ENCODE measurements at places on chromosomes 5 and 9.
A peak's percentile ranks its signal among the peaks of the same experiment; 100 is the strongest.

DNA sequence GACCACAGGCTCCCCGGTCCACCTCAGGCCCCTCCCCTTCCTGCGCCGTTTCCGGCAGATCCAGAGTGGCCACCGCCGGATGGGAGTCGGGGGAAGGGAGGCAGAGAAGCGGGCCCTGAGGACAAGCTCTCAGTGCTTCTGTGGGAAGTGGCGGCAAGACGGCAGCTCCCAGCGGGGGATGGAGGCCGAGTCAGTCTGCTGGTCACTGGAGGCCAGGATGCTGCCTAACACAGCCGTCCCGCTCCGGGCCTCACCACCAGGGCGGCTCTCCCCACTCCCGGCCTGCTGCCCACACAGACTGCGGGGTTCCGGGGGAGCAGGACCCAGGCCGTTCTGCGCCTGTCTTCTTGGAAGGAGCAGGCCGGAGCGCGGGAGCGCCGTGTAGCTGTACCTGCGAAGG, 31.4 kb downstream of the FXN start:
- DNase-seq, result no peak

DNA sequence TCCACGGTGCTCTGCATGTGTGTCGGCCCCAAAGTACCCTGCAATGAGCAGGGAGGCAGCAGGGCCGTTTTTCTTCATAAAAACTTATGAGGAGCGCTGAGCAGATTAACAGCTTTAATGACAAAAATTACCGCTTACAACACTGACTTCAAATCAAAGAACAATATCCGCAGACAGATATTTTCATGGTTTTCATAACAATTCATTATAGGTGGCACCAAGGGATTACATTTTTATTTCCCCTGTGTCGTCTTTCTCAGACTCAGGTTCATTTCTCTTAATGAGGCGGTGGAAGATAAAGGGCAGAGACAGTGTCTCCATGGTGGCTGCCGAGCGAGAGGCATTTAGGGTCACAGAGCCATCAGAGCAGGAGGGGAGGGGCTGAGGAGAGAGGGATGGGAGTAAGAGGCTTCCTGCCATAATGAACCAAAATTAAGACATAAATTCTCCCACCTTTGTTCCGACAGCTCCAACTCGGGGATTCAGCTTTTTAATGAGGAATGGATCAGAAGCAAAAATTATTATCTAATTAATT, 240.7 kb upstream of the CLINT1 start:
- no peak for DNase-seq

GRCh38 chr9:93572636-93573515, 3.5 kb upstream of the PHF2 start:
- no peak for DNase-seq

DNA sequence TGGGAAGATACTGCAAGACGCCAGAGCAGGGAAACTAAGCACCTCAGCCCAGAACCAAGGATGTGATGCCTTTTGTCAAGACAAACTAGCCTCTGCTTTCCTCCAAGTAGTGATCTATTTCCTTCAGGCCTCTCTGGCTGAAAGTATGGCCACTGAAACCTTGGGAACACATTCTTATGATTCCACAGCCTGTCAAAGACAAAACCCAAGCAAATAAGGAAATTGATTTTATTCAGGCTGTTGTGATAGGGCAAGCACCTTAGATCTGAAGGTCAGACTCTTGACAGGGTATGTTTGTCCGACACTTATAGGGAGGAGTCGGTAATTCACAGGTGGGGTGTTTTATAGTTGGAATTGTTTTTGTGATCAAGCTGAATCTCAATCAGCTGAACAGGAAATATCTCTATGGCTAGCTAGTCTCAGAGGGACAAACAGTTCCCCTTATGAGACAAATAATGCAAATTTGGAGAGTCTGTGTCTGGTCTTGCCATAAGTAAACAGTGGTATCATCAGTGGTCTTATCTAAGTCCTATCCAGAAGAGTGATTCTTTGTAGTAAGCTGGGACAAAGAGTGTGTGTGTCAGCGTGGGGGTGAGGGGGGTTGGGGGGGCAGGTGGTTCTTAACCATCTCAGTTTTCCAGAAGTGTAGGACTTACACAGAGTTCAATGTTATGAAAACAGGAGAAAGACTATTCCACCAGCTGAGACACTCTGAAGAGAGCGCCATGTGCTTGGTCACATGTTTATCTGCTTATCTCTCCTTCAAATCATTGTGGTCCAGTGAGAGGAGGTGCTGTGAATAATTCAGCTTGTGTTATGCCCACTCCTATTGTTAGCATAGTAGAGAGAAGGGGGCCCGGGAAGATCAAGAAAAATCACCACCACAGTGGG, 6.7 kb upstream of the ZCCHC10 start:
- no peak for DNase-seq

DNA sequence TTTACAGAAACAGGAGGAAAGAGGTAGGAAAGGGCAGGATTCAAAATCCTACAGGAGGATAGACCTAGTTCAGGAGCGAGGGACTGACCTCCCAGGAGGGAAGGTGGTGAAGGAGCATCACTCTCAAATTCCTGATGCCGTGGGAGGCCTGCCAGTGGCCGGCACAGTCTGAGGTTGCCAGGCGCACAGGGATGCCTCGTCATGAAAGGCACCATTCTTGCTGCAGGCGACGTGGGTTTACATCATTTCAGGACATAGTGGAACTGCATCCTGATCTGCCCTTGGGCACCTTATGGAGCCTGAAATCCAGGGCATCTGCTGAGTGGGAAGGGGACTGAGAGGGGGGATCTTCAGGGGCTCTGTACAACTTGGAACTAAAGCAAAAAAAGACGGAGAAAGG, 163.2 kb upstream of the S1PR3 start:
- no peak for DNase-seq

- peak; percentile 27 for DNase-seq
Observed at GRCh38 chr5:139413963-139414362, 10.1 kb upstream of the SPATA24 start.

DNA sequence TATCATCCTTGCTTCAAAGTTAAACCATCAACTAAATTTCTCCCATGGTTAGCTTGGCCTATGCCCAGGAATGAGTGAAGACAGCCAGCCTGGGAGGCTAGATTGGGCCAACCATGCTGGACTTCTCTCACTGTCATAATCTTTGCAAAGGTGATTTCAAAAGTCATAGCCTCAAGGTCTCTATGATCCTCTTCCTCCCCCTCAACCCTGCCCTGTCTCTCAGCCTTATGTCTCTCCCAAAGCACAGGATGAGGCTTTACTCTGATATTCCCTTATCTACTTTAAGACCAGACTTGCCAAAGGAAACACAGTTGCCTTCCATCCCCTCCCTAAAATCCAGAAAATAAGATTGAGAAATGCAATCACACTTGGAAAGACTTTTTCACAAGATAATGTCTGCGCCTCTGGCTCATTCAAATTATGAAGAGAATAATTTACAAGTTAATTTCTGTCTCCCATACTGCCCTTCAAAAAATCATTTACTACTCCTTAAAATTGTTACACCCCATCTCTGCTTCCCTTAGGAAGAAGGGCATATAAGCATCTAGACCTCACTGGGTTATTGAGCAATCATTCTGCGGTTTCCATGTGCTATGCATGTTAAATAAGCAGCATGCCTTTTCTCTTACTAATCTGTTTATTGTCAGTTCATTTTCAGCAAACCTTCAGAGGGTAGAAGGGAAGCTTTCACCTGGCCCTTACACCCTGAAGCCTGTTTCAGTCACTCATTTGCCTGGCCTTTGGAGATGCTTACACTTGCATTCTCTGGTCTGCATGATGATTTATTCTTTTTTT, 113.8 kb upstream of the ANKRD55 start:
- DNase-seq, result no peak

- DNase-seq, result no peak
Observed at GRCh38 chr9:14348123-14348372, 34.1 kb upstream of the NFIB start.

DNA sequence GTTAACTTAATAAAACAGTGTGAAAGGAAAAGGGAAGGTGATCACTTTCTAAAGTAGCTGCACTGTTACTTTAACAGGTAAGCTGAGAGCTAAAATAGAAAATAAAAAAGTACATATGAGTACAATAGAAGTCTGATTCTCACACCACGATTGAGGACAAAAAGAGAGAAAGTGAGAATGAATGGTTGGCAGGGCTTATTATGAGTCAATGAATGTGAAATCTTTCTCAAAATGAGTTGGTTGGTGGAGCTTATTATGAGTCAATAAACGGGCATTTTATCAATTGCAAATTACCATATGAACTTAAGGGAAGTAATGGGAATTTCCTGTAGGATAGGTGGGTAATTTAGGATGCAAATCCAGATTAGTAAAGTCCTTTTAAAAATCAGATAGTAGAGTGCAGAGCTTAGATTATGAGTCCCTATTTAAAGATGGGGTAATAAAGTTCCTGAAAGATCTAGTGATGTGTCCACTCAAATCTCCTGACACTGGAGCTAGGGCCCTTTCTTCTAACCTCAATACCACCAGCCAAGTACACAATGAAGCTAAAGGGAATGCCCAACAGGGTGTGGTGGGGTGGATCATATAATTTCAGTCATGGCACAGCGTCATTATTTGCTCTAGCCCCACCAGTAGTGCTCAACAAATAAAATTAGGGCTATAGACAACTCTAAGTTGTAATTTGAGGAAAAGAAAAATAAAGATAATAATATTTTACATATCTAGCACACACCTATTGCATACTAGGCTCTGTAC, 21.1 kb upstream of the TLR4 start:
- DNase-seq, result no peak

- no peak for DNase-seq
Observed at GRCh38 chr9:123725389-123725788, 204.5 kb downstream of the DENND1A start.

- DNase-seq, result no peak
Observed at GRCh38 chr9:93303258-93303771, 119.4 kb downstream of the WNK2 start.

- DNase-seq, result no peak
Observed at GRCh38 chr5:131640043-131640856, 5.2 kb upstream of the RAPGEF6 start.

GRCh38 chr9:70398145-70398556, 16.3 kb downstream of the KLF9 start:
- no peak for DNase-seq

DNA sequence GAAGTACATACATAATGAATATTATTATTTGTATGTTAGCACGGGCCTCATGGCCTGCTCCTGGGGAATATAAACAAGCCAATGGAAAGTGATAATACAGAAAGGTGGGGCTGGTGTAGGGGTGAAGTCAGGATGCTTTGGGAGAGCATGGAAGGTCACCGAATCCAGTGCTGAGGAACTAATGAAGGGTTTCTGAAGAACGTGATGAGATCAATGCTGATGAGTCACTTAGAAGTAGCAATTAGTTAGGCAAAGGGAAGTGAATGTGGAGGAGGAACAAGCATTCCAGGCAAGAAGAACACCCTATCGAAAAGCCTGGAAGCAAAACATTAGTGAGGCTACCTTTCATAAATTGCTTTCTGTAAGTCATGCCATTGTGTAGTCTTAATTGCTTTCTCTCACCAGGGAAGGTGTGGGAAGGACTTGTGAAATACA, 2.1 kb downstream of the ANXA1 start:
- DNase-seq, result no peak

DNA sequence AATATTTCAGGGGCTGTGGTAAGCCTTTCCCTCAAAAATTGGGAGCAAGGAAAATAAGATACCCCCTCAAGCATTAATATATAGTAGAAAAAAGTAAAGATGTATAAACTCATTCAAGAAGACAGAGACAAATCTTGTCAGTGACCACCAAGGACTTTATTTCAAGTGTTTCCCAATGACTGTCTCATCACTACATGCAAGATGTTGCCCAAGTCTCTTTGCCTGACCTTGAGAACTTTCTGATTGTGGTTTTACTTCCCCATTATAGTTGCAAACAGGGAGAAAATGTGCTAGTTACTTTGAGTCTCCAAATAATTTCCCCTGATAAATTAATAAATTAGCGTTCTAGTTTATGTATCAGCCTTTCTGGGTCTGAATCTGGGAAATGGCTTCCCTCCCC, 4.0 kb upstream of the SLC46A2 start:
- DNase-seq, result no peak

- no peak for DNase-seq
Observed at GRCh38 chr9:87792831-87793288, 66.9 kb downstream of the CTSL start.

DNA sequence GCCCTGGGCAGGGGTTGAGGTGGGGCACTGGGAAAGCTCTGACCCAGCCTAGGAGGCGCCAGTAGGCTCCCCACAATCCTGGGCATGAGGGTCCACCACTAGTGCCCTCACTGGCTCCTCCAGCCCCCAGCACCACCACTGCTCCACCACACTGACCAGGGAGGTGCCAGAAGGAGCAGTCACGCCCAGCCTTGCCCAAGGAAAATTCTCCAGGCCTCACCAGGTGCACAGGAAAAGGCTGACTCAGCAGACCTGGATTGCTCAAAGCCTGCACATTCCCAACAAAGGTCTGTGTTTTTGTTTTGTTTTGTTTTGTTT, 62.9 kb downstream of the ZNF354C start:
- no peak for DNase-seq

DNA sequence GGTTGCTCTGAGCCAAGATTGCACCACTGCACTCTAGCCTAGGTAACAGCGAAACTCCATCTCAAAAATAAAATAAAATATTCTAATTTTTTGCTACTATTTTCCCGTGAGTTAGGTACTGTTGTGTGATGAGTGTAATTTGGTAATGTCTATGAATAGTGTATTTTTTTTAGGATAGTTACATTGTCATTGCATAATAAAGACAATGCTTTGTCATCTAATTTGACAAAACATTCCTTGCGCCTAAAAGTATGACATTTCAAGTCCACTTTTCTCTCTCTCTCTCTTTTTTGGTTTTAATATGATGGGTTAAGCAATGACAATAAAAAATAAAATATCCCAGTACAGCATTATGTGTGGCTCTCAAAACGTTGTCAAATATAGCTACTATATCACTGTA, 29.3 kb downstream of the UBE2R2 start:
- no peak for DNase-seq

DNA sequence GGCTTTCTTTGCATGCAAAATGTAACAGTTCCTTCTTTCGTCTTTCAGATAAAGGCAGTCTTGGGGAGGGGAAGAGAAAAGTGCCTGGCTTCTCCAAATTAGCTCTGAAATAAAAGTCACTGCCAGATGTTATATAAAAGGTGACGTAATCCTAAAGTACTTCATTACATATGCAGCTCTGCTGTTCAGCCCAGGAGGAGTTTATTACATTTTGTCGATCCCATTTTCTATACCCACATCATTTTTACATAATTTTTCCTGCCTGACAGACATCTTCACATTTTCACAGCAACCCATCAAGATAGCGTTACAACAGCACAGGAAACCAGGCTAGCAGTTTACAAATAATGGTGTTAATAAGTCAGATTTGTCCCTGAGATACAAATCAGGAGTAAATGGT, 86.7 kb upstream of the SLC30A5 start:
- DNase-seq, result no peak

- DNase-seq, result no peak
Observed at GRCh38 chr5:122607818-122608217, 167.1 kb upstream of the SNX2 start.

DNA sequence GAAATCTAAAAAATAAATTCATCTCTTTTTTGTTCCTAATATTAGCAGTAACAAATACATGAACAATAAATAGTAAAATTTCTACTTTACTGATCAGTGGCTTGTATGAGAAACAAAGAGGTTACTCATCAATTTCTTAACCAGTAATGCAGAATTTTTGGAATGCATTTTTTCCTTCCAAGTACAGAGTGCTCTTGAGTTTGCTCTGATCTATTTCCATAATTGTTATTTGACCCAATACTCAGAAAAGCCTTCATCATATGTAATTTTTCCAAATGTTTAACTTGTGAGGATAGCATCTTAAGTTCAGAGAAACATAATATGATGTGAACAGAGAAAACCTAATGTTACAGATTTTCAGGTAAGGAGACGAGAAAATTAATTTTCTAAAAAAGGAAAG, 47.3 kb downstream of the FBN2 start:
- DNase-seq, result no peak

- no peak for DNase-seq
Observed at GRCh38 chr5:123937230-123937629, 425.3 kb downstream of the CSNK1G3 start.

Data from activated CD4-positive, alpha-beta T cell treated with anti-CD3 and anti-CD28 coated beads, Interleukin-2, amount 50 U/mL, for 24 hours (primary cell).